ENCODE measurements at places on chromosomes 1 and 21. TPM values are rescaled to one million over a fixed set of nuclear protein-coding genes. Genes with fewer than 3 reads are reported as not detected.

DNA sequence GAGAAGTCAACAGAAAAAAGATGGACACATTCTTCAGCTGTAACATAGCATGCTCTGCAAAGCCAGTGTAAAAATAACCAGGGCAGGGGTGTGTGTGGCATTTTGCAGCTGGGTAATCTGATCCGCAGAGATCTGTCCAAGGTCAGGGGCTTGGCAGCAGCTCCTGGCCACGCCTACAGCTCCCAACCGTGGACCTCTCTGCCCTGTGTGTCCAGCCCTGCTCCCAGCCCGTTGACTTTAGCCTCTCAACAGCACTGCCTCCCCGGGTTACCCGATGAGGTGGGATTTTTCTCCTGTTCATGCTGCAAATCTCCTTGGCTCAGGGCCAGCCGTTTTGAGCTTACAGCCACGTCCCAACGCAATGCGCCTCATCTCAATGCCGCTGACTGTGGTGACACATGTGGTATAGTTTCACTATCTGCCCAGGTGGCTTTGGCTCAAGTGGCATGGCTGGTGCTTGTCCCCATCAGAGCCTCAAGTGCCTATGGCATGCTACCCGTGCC is 68.1 kb downstream of the VWA5B1 start:
- no peak for DNase-seq

DNA sequence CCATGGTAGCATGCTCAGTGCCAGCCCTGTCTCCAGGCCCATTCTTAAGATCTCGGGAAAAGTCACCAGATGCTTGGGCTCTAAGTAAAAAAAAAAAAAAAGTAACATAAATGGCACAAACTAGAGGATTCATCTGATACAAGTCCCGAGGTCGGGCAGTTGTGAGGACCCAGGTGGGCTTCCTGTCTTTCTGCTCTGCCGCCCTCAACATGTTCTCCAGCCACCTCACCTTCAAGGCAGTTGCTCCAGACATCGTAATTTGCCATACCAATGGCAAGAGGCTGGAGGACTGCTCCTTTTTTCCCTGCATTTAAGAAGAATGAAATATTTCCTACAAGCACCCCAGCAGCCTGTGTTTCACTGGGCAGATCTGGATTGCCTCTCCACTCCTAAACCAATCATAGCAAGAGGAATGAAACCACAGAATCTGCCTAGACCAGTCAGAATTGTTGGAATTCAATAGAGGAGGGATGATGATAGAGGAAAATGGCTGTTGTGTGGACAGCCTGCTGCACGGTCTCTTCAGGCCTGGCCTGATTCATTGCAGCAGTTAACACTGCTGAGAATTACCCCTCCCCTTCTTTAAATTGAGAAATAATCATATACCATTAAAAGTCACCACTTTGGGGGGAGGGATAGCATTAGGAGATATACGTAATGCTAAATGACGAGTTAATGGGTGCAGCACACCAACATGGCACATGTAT is 5.4 kb downstream of the HMGN2 start:
- DNase-seq, result no peak

- no peak for DNase-seq
These were observed 22.5 kb upstream of the ZNF648 start for GRCh38 chr1:182083851-182084486.

DNA sequence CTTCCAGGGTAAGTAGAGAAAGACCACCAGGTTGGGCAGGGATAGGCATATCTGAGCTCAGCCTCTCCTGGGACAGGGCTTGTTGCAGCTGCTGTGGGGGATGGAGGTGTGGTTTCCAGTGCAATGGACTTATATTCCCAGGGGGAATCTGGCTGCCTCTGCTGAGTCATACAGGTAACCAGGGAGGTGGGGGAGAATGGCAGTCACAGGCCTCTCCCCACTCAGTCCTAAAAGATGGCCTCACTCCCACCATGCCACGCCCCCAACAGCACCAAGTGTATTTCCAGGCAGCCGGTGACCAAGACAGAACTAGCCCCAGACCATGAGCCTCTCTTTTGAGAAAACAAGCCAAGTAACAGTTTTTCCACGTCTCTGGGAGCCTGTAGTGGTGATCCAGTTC is 1240.7 kb downstream of the BRINP3 start:
- no peak for DNase-seq

DNA sequence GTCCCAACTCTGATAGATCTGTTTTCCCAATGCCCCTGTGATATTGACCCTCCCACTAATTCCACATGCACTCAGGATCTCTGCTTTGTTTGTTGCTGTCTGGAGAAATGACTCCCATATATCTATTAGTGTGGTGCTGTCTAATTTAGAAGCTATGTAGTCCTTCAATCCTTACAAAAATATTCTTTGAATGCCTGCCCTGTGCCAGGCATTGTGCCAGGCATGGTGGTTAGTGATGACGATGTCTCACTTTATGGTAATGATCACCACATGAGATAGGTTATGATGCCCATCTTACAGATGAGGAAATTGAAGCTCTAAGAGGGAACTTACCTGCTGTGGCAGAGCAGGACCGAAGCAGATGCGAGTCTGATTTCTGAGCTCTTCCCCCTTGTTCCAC is 12.9 kb downstream of the MYOG start:
- DNase-seq, result no peak

PTPN7 gene
- total RNA-seq, result 0.68 TPM

PTAFR gene
- 0.17 TPM for total RNA-seq

DNA sequence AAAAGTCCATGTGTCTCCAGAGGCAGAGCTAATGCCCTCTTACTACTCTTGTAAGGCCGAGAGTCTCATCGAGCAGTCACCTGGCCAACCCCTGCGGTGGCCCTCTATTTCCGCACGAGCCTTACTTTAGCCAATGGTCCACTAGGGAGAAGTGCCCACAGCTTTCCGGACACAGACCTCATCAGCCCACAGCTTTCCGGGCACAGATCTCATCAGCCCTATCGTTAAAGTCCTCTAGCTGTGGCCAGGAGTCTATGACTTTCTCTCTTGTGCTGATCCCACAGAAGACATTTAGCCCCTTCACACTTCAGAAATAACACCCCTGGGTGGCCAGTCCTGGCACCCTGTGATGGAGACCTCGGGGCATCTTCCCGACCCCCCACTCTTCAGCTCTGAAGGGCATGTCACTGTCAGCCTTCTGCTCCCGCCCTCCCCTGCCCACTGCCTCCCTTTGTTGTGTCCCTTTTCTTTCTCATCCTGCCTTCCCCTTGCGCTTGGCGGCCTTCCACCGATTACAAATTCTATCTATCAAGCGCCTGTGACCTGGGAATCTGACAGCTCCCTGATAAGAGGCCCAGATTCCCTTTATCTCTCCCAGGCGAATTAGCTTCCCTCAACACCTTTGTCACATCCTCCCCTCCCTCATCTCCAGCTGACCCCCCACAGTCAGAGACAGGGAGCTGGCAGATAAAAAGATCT is 161.0 kb downstream of the PLXNA2 start:
- DNase-seq, result no peak

HSD3B2 gene
- not detected for total RNA-seq

DNA sequence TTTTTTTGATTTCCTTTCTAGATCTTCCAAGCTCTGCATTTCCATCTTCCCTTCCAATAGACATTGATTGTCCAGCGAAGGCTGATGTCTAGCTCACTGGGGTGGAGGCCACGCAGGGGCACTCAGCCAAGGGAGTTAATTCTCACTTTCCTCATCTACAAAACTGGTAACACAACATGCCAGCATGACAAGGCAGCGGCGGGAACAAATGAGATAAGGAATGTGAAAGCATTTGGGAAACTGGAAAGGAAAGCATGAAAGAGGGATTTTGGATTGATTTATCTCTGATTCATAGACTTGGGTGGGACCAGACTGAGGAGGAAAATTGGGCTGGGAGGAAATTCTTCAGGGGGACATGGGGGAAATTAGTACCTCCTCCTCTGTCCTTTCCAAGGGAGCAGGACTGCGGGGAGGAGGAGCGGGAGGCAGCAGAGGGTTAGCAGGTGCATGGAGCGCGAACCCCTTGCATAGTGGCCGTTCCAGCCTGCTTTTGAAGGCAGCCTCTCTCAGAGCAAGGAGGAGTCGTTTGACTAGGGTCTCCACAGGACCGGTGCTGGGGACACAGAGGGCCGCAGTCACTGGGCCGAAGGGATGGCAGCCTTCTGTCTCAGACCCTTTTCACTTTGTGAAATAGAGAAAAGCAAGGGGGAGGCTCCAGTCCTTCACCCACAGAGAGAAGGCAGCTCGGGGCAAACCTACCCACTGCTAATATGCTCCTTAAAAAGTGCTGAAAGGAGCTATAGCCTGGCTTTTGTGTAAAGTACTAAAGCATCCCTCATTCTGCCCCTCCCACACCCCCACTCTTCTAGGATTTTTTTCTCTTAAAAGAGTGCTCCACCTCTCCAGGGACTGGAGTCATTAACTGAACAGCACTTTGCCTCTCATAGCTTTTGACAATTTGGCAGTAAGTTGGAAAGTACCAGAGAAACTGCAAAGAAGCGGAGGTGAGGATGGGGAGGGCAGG is 89.2 kb downstream of the PLXNA2 start:
- DNase-seq, result no peak

EXO1 gene
- total RNA-seq, result 17.6 TPM

KRTAP13-2 gene
- total RNA-seq, result not detected

GRCh38 chr21:28683982-28684752 is 308.5 kb downstream of the LTN1 start:
- no peak for DNase-seq
